ENCODE measurements at places on chromosomes 5 and 9.

DNA sequence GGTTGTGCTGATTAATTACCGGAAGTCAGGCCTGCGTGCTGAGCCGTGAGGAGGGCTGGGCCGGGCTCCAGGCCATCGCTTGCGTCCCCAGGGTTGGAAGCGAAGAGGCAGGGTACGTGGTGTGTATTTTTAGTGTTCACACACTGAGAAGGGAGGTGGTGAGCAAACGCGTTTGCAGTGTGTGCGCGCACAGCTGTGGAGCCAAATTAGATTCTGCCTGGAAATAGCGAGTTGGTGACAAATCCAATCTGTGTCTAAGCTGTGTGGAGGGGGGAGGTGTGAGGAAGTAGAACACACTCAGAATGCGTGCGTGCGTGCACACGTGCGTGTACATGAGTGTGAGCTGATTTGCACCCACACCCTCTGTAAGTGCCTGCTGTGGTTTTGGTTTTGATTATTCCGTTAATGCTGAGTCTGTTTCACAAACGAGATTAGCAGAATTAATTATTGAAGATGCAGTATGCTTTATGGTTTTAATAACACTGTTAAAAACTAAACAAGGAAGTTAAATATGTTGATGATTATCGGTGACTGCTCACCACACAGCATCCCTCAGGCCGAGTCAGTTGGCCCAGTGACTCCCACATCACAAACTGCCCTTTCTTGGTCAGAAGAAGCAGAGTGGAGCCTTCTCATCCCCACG lies 111.8 kb upstream of the FCN2 start:
- DNase-seq: no peak

GRCh38 chr5:108649646-108650045 lies 98.1 kb upstream of the FER start:
- no peak for DNase-seq

DNA sequence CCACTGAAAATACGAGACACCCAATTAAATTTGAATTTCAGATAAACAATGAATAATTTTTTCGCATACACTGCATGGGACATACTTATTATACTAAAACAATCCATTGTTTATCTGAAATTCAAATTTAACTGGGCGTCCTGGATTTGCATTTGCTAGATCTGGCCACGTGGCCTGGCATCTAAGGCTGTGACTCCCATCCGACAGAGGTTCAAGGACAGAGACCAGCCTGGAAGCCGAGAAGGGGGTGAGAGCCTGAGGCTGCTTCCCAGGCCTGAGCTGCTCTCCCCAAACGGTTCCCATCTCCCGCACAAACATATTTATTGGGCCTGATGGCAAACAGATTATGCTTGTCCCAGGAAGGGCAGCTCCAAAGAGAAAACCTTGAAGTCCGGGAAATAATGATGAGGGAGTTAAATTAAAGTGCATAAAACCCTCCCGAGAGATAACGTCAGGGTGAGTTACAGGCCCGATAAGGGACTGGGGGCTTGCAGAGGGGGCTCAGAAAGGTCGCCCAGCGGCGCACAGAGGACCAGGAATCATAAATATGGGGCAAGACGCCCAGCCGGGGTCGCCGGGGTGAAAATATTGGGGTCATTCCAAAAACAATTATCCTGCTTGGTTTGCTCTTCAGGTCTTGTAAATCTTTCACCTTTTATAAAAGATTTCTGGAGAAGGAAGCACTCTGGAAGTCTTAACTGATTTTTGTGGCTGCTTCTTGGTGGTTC lies 163.7 kb downstream of the GAPVD1 start:
- no peak for DNase-seq

GRCh38 chr5:57298985-57299491 lies 125.2 kb downstream of the GPBP1 start:
- peak; percentile 76 for DNase-seq

DNA sequence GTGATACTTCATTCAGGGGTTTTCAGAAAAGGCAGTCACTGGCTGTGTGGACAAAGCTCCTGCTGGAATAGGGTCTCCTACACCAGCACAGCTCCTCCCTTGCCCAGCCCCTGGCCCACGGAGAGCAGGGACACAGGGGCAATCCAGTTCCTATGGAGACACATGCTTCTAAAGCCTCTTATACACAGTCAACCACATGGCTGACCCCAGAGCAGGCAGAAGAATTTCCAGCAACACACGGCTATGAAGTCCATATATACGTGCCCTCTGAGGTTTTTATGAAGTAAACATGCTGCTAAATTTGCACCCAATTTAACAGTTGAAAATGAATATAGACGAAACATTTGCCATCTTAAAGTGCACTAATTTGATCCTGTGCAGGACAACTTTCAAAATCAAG lies 19.4 kb downstream of the PSMB7 start:
- no peak for DNase-seq

GRCh38 chr5:33129309-33129708 lies 311.5 kb upstream of the TARS1 start:
- DNase-seq: no peak

DNA sequence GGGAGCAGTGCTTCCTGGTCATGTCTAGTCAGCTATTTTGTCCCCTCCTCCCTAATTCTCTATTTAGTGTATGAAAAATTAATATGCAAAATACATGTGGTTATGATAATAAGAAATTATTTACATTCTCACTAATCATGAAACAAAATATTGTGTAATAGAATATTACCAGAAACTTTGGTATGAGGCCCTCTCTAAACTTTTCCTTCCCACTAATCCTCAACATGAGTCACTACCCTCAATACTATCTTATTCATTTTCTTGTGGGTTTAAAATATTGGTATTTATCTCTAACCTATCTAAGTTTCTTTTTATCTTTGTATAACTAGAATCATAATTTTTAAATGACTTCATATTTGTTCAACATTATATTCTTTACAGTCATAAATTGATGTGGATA lies 545.9 kb upstream of the PTPRD start:
- no peak for DNase-seq

DNA sequence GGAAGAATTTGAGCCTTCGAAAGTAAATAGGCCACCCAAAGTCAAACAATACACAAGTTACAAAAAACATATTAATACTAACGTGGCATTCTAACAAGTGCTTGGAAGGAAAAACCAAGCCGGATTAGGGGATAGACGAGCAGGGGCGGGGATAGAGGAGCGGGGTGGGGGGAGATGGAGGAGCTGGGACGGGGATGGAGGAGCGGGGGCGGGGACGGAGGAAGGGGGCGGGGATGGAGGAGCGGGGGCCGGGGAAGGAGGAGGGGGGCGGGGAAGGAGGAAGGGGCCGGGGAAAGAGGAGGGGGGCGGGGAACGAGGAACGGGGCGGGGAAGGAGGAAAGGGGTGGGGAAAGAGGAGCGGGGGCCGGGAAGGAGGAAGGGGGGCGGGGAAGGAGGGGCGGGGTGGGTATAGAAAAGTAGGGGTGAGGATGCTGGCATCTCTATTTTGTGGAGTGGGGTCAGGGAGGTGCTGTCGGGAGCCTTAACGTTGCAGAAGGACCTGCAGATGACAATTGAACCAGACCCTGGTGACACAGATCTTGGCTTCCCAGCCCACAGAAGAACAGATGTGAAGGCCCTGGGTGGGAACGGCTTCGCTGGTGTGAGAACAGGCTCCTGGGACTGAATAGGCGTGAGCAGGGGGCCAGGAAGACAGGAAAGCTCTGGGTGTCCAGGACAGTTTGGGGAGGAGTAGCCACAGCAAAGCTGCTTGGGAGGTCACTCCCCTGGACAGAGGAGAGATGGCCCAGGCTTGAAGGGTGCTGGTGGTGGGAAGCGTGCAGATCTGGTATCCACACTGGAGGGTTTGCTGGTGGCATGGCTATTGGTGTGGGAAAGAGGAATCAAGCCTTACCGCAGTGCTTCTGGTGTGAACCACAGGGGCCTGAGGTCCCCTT lies 233.3 kb upstream of the DAP start:
- DNase-seq: no peak

GRCh38 chr9:8521112-8521511 lies 721.5 kb upstream of the DMAC1 start:
- DNase-seq: no peak

DNA sequence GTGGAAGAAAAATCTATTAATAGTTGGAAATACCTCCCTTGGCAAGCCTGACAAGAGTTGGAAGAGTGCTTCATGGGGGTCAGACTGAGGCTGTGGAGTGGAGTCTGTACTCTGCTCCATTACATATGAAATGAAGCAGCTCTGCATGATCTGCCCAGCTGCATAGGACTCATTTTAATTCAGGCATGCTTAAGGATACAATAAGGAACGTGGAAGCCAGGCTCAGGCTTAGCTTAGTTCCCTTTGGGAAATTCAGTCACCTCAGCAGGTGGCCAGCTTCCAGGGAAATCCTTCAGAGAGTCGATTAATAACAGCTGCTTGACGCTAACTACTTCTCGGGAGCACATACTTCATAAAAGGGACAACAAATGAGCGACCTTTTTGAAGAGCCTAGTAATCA lies 1672.9 kb upstream of the WWC1 start:
- no peak for DNase-seq

- DNase-seq: no peak
Observed at GRCh38 chr5:73592551-73592950, 27.0 kb downstream of the UTP15 start.

DNA sequence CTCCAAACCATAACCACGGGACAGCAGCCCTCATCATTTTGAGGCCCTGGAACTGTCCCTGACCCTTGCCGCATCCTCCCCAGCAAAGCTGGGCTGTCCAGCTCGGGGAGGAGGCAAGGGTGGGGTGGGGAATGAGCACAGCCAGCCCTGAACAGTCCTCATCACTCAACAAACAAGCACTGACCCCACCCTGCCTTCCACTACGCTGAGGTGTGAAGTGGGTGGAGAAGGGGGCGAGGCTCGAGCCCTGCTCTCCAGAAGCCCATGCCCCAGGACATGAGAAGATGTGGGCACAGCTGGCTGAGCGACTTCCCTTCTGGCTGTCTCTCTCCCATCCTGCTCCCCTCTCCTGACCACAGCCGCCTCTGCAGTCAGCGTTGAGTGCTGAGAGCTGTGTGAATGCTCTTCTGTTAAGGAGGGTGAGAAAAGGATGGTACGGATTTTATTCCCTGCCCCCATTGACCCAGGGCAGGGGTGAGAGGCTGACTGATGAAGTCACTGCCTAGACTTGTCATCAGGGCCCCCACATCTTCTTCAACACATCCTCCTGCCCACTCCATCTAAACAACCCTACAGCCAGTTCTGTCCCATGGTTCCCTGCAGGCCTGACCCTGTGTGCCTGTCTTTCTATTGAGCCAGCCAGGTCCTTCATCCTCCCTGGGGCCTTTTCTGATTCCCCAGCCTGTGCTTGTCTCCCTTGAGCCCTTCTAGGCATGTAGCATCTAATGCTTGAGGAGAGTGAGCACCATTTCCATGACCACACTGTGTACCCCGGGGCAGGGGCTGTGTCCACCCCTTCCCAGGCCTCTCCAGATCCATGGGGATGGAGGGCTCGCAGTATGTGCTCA lies 276.0 kb downstream of the FSTL4 start:
- no peak for DNase-seq

DNA sequence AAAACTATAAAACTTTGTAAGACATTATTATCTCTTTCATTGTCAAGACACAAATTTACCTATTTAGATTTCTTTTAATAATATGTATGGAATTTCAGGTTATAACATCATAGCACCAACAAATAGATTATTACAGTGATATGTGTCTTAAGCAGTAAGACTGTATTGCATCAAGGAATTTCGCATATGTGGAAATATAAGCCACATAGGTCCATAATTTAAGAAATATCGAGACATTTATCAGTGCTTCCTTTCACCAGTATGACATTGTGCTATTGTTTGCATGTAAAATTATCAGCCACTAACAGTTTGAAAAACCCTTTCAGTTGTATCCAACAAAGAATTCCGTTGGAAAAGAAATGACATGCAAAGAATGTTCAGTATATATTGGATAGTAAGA lies 186.7 kb upstream of the RASA1 start:
- no peak for DNase-seq

- no peak for DNase-seq
Observed at GRCh38 chr5:151717416-151717815, 30.7 kb upstream of the SPARC start.

DNA sequence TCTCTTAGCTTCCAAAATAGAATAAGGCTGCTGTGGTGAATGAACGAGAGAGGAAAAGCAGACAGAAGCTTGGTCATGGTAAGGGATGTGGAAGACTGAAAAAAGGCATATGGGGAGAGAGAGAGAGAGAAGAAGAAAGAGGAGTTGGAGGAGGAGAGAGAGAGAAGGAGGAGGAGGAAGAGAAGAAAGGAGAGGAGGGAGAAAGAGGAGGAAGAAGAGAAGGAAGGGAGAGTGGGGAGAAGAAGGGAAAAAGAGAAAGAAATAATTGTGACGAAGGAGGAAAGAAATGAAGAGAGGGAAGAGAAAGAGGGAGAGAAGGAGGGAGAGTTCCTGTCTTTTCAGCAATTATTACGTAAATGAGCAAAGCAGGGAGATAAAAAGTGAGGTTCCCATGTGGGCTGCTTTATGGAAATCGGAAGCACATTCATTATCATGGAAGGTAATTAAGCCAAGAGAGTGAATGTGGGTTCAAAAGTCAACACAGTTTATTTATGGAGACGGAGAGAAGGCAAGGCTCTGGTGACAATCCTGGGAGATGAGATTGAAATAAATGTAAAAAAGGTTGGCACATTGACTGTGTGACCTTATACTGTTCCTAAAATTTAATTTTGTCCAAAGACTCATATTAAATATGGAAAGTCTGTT lies 611.2 kb downstream of the KIF4B start:
- DNase-seq: no peak

DNA sequence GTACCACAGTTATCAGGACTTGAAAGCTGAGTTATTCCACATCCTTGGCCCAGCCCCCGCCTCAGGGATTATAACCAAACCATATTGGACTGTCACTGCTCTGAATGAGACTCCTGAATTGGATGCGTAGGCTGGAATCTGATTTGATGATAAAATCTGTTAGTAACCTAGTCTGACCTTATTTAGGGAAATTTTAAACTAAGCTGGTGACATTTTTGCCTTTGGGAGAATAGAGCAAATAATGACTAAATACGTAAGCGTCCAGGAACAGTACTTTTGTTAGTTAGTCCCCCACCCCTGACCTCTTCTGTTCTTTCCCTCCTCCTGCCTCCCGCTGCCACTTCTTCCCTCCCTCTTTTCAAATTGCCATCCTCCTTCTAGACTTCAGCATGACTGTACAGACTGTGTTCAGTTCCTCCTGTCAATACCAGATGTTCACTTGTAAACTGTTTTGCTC lies 92.6 kb downstream of the TLE4 start:
- DNase-seq: no peak

- DNase-seq: no peak
Observed at GRCh38 chr9:131436865-131437271, 43.0 kb downstream of the PRRC2B start.

- no peak for DNase-seq
Observed at GRCh38 chr9:71353720-71354119, 232.3 kb upstream of the TRPM3 start.

GRCh38 chr9:74760031-74760700 lies 127.6 kb downstream of the TRPM6 start:
- DNase-seq: no peak

DNA sequence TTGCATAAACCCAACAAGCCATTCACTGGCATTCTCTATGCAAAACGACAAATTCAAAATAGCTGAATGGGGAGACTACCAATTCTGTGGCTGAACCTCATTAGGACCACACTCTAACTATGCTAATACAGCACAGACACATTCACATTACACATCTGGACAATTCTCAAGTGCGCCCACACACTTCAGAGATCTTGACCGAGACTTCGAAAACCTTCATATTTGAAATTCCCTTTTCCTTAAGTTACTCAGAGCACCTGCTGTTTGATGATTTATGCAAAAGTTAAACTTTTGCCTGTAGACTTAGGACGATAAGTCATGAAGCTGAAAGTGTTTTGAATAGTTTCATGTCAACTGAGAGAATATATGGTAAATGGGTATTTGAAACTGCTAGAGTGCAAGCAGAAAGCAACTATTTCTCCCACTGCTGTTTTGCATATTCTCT lies 111.9 kb downstream of the FBN2 start:
- no peak for DNase-seq

GRCh38 chr5:43041669-43042175 lies 1.6 kb upstream of the ANXA2R start:
- DNase-seq: peak; percentile 93
